Ecto neural progenitor cell (in vitro differentiated cells): ENCODE measurements at places on chromosomes 6 and 20.

- DNase-seq = peak; percentile 21
Observed at GRCh38 chr20:19026121-19026878, 186.1 kb upstream of the SLC24A3 start.

DNA sequence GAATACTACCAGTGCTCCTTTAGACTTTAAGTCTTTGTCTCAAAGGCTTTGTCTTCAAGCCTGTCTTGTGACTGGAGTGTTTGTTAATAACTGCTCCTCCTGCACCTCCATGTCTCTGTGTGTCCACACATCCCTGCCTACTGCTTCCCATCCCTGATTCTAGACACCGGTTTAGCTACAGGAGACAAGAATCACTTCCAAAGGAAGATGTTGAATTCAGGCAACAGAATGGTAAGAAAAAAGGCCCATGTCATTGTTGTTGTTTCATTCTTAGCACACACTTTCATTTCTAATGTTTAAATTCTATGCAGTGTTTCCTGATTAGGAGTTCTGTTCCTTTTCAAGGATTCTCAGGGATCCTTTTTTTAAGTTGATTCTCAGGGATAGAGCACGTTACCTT is 293.6 kb upstream of the STXBP5 start:
- DNase-seq = no peak

DNA sequence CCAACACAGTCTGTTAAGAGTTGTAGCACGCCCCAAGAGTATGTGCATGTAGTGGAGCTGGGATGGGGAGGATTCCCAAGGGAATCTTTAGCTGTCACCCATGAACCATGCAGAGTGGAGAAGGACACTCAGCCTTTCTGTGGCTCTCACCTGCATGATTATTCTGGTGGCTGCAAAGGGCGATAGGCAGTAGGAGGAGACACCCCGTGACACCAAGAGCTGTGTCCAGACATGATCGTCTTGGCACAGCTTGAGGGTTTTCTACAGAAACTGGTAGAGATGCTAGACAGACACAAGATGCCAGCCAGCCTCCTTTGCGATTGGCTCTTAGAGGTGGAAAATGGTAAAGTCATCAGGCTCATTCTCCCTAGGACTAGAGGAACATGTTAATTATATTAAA is 3.1 kb upstream of the CSE1L start:
- no peak for DNase-seq

- no peak for DNase-seq
Observed at GRCh38 chr6:34074064-34074742, 71.7 kb downstream of the GRM4 start.
